ENCODE measurements at places on chromosomes 12 and 14.

DNA sequence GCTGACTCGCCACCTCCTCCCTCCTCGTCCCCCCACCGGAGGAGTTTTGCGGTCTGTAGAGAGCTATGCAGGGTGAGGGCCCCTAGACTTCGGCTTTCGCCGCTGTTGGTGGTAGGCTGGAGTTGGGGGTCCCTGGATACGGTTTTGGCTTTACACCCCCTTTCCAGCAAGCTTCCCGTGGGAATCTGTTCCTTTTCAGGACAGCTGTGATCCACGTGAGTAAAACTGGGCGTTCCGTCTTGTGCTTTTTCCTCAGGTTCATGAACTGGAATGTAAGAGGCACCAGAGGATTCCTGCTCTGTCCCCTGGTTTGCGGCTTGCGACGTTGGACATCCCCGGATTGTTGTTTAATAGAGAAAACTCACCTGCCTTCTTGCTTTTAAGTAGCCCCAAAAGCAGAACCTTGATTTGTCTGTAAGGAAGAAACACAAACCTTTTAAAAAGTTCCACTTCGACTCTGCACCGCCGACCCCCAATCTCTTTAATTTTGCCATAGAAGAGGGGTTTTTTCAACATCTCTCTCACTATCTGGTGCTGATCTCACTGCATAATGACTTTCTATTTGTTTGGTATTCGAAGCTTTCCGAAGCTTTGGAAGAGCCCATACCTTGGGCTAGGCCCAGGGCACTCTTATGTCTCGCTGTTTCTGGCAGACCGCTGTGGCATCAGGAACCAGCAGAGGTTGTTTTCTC lies 490 bp downstream of the PRORP start:
- DNase-seq = no peak

- DNase-seq = no peak
These were observed 23.1 kb downstream of the GMFB start for GRCh38 chr14:54465654-54466053.

DNA sequence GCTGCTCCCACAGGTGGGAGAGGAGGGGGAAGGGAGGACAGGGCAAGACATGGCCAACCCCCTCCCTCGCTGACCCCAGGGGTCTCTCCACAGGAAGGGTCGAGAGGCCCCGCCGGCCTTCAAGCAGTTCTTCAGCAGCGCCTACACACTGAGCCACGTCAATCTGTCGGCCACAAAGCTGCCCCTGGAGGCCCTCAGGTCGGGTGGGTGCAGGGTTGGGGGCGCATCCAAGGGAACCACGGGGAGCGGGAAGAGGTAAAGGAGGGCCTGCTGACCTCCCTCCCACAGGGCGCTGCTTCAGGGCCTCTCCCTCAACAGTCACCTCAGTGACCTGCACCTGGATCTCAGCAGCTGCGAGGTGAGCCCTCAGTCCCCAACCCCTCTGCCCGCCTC lies 6.1 kb downstream of the CARMIL3 start:
- no peak for DNase-seq

- no peak for DNase-seq
These were observed 151.6 kb downstream of the HELB start for GRCh38 chr12:66453844-66454243.
